ENCODE measurements at places on chromosomes 5 and 9. TPM values are rescaled to one million over a fixed set of nuclear protein-coding genes. Genes with fewer than 3 reads are reported as not detected.

DNA sequence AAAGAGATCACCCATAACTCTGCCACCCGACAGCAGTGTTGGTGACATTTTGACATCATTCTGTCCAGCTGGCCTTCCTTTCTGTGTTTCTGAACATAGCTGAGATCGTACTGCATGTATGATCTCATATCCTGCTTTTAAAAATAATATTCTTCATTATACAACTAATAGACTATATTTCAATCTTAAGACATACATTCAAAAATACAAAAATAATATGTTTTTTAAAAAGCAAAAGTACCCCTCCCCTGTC lies 47.7 kb upstream of the RPL26L1 start:
- no peak overlapping the region for H3K4me3 ChIP-seq
- no peaks in the 10 kb centered on the region for H3K27me3 ChIP-seq
- no peaks in the 10 kb centered on the region for H3K4me1 ChIP-seq
- no peak overlapping the region for H3K27ac ChIP-seq

- no peaks in the 10 kb centered on the region for H3K36me3 ChIP-seq
- H3K4me1 ChIP-seq: no peaks in the 10 kb centered on the region
- no peak overlapping the region for H3K27ac ChIP-seq
These were observed 106.3 kb downstream of the SLC1A3 start for GRCh38 chr5:36712706-36713105.

GRCh38 chr5:54083851-54084250 lies 226.5 kb downstream of the ARL15 start:
- no peaks in the 10 kb centered on the region for H3K36me3 ChIP-seq
- H3K4me3 ChIP-seq: no peak overlapping the region
- no peak for DNase-seq
- no peaks in the 10 kb centered on the region for H3K4me1 ChIP-seq
- H3K27me3 ChIP-seq: no peaks in the 10 kb centered on the region

DNA sequence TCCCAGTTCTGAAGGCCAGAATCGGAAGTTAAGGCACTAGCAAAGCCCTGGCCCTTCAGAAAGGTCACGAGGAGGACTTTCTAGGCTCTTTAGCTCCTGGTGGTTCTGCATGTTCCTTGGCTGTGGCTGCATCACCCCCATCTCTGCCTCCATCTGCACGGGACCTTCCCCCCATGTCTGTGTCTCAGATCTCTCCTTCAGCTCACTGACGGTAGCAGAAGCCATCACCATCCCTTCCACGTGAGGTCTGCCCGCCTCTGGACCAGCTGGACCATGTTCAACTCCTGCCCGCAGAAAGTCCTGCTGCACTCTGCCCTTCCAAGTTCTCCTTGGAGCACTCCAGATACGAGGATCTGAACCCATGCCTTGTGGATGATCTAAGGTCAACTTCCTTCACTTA lies 242.9 kb upstream of the IRX1 start:
- H3K4me3 ChIP-seq: no peak overlapping the region
- no peaks in the 10 kb centered on the region for H3K4me1 ChIP-seq
- no peaks in the 10 kb centered on the region for H3K36me3 ChIP-seq
- no peaks in the 10 kb centered on the region for H3K27me3 ChIP-seq
- no peak overlapping the region for H3K27ac ChIP-seq

DNA sequence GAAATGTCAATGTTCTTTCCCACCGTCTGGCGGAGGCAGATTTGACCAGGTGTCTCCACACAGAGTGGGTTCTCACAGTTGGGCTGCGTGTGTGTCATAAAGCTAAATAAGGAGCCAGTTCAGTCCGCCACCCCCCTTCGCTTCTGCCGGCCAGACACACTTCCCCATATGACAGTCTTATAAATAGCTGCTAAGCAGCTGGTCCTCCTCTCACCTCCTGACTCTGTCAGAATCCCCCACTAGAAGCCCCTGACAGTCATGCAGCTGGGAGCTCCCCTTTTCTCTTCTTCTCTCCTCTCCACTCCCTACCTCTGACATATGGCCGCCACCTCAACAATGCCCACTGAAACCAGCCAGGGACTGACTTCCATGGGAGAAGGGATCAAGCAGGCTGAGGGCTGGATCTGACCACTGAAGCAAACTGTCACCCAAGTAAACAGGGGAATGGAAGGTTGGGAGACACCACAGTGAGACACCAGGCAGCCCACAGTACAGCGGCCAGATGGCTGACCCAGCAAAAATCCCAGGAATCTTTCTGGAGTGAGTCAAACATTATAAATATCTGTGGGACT lies 141.9 kb upstream of the EFNA5 start:
- DNase-seq: no peak
- H3K27ac ChIP-seq: no peak overlapping the region
- H3K4me1 ChIP-seq: no peaks in the 10 kb centered on the region
- peaks cover 7% of the 10 kb centered on the region for H3K27me3 ChIP-seq
- H3K4me3 ChIP-seq: no peak overlapping the region

DNA sequence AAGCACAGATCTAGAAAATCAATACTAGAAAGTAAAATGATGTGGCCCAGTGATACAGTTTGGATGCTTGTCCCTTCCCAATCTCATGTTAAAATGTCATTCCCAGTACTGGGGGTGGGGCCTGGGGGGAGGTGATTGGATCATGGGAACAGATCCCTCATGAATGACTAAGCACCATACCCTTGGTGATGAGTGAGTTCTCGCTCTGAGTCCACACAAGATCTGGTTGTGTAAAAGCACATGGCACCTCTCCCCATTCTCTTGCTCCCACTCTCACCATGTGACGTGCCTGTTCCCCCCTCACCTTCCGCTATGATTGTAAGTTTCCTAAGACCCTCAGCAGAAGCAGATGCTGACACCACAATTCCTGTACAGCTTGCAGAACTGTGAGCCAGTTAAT lies 234.2 kb upstream of the CDH6 start:
- H3K27ac ChIP-seq: no peak overlapping the region
- H3K36me3 ChIP-seq: no peaks in the 10 kb centered on the region
- DNase-seq: no peak
- no peak overlapping the region for H3K4me3 ChIP-seq

- no peaks in the 10 kb centered on the region for H3K27me3 ChIP-seq
- no peak overlapping the region for H3K27ac ChIP-seq
- no peak overlapping the region for H3K4me3 ChIP-seq
- no peaks in the 10 kb centered on the region for H3K4me1 ChIP-seq
These were observed 708.6 kb upstream of the WWC1 start for GRCh38 chr5:167582886-167583285.

DNA sequence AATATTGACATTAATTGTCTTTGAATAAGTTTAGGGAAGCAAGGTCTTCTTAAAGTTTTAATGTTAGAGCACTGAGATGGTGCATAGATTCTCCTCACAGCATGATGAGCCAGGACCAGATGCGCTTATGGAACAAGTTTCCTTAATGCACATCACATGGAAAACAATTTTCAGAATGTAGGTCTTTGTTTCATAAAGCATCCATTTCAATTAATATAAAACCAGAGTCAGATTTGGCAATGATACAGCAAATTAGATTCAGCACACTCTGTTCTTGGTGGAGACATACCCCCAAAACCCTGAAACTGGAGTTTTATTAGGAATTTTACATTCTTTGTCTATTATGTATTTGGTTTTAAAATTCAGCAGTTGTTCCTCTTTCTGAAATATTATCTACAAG lies 402.1 kb upstream of the SEMA6A start:
- DNase-seq: no peak
- H3K27ac ChIP-seq: no peak overlapping the region
- H3K36me3 ChIP-seq: no peaks in the 10 kb centered on the region
- no peaks in the 10 kb centered on the region for H3K4me1 ChIP-seq
- no peaks in the 10 kb centered on the region for H3K27me3 ChIP-seq

DNA sequence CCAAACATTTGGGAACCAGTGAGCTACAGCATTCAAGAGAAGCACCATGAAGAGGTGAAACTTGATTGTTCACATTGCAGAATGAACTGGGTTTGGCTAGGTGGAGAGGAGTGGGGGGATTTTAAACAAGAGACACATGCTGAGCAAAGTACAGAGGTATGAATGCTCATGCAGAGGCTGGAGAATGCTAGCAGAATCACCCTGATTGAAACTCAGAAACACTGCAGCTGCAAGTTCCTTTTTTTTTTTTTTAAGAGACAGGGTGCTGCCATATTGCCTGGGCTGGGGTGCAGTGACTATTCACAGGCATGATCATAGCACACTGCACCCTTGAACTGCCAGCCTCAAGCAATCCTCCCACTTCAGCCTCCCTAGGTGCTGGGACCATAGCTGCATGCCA lies 35.1 kb downstream of the DENND1A start:
- H3K27ac ChIP-seq: no peak overlapping the region
- H3K4me1 ChIP-seq: no peaks in the 10 kb centered on the region
- H3K27me3 ChIP-seq: no peaks in the 10 kb centered on the region
- DNase-seq: no peak

DNA sequence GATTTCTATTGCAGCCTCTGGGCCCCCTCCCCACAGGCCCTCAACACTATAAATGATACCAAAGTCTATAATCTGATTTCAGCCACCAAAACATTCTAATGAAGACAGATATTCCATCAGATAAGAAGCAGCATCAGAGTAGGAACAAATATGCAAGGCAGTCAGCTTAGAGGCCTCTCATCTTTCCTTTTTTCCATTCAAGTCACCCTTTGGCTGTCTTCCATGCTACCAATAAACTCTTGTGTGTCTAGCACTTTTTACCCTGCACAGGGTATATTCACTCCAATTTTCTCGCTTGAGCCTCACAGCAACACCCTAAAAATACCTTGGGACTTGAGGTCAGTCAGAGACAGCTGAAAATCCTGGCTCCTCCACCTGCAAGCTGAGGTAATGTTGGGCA lies 193.7 kb downstream of the BRINP1 start:
- H3K36me3 ChIP-seq: no peaks in the 10 kb centered on the region
- H3K4me3 ChIP-seq: no peak overlapping the region
- H3K27ac ChIP-seq: no peak overlapping the region

- H3K4me3 ChIP-seq: no peak overlapping the region
- no peak overlapping the region for H3K27ac ChIP-seq
- no peak for DNase-seq
- H3K4me1 ChIP-seq: peaks cover 14% of the 10 kb centered on the region
- H3K27me3 ChIP-seq: no peaks in the 10 kb centered on the region
These were observed 68.1 kb downstream of the AOPEP start for GRCh38 chr9:94794476-94795167.

Gene AGXT2
- not detected for total RNA-seq

Gene STC2
- 23.8 TPM for total RNA-seq
